Kasumi-1 (cell line): ENCODE measurements at places on chromosomes 5 and 9.

- DNase-seq, result no peak
These were observed 8.3 kb upstream of the CHD1 start for GRCh38 chr5:98936948-98937715.

GRCh38 chr9:87734106-87734505, 8.2 kb downstream of the CTSL start:
- no peak for DNase-seq

DNA sequence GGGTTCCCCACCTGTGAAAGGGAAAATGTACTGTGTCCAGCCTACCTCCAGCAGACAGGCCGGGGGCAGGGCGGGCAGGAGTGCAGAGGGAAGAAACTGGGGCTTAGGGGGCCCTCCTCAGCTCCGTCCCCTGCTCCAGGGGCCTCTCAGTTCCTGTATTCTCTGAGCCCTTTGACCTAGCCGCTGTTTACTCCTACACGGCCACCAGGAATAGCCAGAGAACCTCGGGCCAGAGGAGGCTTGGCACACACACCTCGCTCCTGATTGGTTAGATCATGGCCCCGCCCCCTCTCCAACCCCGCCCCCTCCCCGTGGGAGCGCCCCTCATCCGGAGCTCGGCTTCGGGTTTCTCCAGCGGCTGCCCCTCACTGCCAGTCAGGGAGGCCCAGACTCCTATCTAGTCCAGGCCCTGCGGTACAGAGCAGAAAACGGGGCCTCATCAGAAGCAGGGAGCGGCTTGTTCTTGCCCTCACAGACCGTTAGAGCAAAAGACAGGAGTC, 2.2 kb downstream of the ST6GALNAC6 start:
- DNase-seq, result peak; percentile 74

DNA sequence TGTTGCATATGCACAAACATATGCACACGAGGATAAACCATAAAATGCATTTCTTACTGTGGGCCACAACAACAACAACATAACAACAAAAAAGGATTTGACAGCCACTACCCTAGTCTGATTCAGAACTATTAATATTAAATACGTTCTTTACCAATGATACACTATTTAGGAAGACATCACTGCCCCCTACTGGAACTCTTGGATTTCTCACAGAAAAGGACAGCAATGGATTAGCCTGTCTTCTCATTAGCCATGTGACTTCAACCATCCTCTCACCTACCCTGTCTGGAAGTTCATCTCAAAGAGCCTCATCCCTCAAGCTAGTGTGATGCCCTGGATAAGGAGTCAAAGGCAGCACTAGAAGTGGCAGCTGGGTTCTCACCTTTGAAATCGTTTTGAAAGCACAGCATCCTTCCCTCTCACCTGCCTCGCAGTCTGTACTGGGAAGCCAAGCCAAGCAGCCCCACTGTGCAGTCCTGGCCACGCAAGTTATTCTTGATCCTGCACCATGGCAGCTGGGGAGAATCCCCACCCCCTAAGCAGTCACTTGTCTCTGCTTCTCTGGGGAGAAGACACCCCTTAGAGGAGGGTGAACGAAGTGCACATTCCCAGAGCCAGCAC, 64.6 kb downstream of the SH3TC2 start:
- peak; percentile 66 for DNase-seq

- DNase-seq, result no peak
These were observed 64.5 kb downstream of the STARD4 start for GRCh38 chr5:111447822-111448221.

DNA sequence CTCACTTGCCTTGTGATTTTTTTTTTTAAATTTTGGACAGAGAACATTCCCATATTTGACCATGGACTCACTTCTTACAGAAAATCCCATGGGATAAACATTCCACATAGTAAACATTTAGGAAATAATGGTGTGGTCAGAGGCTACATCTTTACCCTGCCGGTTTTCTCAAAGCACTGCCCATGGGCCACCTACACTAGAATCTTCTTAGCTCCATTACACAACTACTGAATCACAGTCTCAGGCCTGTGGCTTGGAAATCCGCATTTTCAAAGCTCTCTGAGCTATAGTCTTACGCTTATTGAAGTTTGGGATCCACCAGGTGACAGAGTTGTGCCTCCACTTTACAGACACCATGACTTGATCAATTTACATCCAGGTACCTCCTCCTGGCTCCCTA, 39.4 kb downstream of the ALG2 start:
- DNase-seq, result no peak
